NCI-H2227 treated with DMSO at 0.1 percent for 48 hours (cell line): ENCODE measurements at places on chromosomes 5 and 9.

GRCh38 chr5:95583992-95584391 lies 29.1 kb downstream of the ARSK start:
- no peak for DNase-seq

- no peak for DNase-seq
These were observed 14.7 kb downstream of the UBAC1 start for GRCh38 chr9:135946392-135946994.

- no peak for DNase-seq
These were observed 13.3 kb downstream of the TRIM7 start for GRCh38 chr5:181191526-181192336.

- DNase-seq = no peak
These were observed 559 bp downstream of the SLC38A9 start for GRCh38 chr5:55711507-55712022.

- no peak for DNase-seq
These were observed 176.0 kb downstream of the ZNF608 start for GRCh38 chr5:124570285-124571035.

DNA sequence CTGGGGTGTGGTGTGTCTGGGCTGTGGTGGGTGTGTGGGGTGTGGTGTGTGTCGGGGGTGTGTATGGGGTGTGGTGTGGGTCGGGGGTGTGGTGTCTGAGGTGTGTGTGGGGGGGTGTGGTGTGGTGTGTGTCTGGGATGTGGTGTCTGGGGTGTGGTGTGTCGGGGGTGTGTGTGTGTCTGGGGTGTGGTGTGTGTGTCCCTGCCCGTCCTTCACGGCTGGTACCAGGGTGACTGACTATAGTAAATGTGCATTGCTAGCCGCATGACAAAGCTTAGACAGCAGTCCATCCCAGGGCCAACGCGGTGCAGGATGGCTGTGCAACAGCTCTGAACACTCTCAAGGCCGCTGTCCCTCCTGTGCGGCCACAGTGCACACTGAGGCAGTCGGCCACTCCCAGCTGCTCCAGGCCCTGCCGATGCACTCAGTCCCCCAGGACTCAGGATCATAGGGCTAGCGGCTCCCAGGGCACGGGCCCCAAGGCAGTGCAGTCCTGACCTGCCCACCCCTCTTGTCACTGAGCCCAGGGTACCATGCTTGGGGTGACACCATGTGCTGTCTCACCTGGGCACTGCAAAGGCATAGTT lies 54.0 kb downstream of the SECISBP2 start:
- DNase-seq = no peak

GRCh38 chr5:111960476-111961215 lies 203.7 kb upstream of the NREP start:
- DNase-seq = no peak

DNA sequence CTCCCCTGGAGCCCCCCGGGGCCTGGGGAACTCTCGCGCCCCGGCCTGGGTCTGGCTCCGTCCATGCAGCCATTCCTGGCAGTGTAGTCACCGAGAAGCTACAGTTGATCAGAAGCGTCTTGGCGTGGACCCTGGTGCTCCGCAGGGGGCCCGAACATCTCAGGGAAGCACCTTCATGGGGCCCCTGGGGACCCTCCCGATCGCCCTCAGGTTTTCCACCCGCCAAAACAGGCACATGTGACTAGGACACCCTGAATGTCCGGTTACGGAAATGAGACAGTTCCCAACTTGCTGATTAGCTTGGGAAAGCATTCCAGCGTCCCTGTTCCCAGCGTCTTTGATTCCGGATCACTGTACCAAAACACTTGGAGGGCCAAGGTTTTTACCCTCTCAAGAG lies 472 bp downstream of the FBXO4 start:
- DNase-seq = peak; percentile 76

DNA sequence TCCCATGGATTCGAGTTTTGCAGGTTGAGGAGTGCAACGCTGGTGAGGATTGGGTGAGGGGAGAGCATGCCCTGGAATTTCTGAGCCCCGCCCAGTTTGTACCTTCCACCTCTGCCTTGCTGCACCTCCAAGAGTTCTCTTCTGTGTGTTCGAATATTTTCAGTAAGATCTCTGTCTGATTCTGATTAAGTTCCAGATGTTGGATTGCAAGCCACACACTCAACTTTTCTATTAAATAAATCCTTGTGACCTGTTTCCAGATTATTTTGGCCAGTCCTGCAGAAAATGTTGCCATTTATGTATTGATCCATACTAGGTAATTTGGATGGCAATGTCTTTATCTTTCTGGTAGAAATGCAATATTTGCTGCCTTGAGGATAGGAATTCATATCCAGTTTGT lies 54.1 kb downstream of the IL31RA start:
- DNase-seq = no peak

- DNase-seq = no peak
These were observed 9.2 kb upstream of the SLC12A7 start for GRCh38 chr5:1121044-1121443.

GRCh38 chr9:79667817-79668436 lies 96.2 kb downstream of the TLE4 start:
- DNase-seq = peak; percentile 58

DNA sequence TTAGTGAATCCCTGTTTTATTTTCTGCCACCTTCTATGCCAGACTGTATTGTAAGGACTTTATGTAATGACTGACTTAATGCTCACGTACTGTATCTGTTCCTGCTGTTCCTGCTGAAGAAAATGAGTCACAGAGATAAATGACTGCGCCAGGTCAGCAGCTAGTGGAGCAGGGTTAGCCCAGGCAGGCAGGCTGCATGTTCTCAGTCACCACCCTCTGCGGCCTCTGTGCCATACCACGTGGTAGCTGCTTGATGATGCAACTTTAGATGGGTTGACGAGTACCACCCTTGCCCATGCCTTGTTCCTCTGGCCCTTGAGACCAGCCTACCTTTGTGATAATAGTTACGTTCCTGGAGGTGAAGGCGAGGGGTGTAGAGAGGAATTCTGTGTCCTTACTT lies 161.9 kb downstream of the TRIO start:
- peak; percentile 48 for DNase-seq

GRCh38 chr9:133788819-133789717 lies 50.9 kb upstream of the SARDH start:
- DNase-seq = no peak

GRCh38 chr5:35598707-35599370 lies 18.8 kb upstream of the SPEF2 start:
- no peak for DNase-seq

DNA sequence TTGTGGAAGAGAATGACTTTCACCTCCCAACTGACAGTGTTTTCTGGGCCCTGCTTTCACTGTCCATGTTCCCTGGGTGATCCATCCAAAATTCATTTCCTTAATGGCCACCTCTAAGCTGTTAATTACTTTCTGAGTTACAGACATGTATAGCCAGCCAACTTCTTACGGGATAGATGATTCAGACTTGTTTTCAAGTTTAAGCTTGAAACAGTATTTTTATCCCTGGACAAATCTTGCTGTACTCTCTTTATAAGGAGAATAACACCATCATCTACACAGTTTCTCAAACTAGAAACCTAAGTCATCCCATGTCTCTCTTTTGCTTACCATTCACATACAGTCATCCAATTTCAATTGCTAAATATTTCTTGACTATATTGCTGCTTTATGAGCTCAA lies 6.9 kb downstream of the FAM174A start:
- DNase-seq = no peak

DNA sequence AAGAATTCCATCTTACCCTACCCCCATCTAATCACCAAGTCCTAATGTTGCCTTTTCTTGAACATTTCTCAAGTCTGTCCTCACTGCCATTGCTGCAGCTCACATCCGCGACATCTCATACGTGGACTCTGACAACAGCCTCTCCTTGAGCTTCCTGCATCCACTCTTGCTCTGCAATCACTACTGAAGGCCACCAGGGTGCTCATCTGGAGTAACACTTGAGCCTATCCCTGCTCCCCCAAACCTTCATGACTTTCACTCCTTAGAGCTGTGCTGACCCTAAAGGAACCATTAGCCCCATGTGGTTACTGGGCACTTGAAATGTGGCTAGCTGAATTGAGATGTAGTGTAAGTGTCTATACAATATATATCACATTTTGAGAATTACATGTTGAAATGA lies 46.4 kb upstream of the CTXN3 start:
- no peak for DNase-seq

DNA sequence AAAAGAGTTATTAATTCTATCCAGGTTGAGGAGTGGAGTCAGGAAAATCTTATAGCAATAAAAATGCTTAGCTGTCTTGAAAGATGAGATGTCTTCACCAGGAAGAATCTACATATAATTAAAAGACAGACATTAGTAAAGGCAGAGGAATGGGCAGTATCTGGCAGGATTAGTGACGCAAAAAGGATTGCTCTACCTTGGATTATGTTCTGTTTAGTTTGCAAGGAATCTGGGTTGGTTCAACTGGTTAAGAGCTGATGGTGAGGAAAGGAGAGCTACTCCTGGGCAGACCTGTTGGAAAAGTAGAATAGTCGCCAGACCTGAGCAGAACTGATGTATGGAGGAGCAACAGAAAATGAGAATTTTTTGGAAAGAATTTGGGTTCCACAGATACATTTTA lies 318.5 kb downstream of the ADGRV1 start:
- no peak for DNase-seq

DNA sequence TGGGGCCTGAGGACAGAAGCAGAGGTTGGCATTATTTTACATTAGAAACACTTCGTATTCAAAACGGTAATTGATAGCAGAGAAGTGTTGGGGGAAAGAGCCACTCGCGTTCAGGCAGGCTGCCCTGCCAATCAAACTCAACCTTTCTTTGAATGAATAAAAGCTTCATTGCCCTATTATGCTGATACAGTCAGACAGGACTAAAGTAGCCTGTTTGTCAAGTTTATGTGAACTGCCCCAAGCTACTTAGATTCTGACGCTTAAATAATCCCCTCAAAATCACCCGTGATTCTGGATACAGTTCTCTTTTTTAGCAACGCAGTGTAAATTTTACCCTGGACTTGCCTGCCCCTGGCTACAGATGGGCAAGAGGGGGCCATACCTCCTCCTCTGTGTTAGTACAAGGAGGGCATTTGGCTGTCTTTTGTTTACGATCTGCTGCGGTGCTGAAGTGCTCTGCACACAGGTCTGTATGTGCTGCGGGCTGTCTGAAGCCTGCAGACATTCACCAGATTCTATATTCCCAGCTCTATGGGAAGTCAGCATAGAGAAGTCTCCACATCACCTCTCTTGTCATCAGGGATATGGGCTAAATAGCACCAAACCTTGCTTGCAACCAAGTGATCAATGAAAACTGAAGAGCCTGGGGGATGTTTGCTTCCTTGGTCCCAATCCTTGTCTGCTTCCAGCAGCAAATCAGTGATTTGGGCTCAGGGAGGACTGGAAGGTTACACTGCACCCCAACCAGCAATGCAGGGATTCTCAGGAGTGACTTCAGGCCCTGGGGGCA lies 218.4 kb downstream of the EBF1 start:
- DNase-seq = no peak

- DNase-seq = no peak
These were observed 5.6 kb downstream of the GOLPH3 start for GRCh38 chr5:32168460-32169033.

DNA sequence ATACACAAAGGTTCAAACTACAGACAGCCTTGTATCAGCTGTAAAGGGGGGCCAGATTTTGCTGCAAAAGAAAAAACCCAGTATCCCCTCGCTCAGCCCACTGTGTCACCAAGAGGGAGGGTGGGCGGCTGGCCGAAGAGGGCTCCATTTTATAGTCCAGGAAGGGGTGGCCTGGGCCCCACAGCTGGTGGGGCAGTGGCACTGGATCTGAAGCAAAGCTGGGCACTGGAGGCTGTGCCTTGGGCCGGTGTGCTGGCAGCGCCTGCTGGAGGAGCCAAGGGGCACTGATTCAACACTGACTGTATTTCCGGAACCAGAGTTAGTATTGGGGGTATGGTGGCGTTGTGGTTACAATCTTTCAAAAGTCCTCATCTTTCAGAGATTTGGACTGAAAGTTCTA lies 9.1 kb downstream of the BRD3 start:
- no peak for DNase-seq

DNA sequence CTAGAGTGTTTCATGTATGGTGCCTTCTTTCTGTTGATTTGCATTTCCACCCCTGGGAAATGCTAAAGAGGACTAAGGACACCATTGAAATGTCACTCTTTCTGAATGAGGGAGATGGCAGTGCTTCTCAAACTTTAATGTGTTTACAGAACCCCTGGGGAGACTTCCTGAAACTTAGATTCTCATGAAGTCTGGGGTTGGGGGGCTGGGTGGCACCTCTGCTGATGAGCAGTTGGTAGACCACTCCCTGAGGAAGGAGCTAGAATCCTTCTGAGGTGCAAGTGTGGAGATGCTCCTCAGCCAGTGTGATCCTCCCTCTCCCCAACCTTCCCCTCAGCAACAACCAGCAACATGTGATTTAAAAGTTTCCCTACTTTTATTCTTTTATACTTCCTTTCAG lies 546.8 kb downstream of the LRRC70 start:
- DNase-seq = no peak

DNA sequence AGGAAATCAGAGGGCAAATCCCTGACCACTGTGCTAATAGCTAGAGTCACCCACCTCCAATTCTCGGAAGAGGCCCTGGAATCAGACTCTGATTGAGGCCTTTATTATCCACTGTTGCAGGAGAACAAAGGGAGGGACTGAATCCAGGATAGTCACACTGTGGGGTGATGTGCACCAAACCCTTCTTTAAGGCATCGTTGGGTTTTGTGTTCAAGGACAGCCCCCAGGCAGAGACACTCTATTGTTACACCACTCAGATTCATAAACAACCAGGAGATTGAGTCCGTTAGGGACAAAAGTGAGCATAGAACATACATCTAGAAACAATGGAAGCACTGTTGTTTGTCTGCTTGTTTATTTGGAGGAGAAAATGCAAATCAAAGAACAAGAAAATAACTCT lies 124.6 kb upstream of the TBCA start:
- no peak for DNase-seq

DNA sequence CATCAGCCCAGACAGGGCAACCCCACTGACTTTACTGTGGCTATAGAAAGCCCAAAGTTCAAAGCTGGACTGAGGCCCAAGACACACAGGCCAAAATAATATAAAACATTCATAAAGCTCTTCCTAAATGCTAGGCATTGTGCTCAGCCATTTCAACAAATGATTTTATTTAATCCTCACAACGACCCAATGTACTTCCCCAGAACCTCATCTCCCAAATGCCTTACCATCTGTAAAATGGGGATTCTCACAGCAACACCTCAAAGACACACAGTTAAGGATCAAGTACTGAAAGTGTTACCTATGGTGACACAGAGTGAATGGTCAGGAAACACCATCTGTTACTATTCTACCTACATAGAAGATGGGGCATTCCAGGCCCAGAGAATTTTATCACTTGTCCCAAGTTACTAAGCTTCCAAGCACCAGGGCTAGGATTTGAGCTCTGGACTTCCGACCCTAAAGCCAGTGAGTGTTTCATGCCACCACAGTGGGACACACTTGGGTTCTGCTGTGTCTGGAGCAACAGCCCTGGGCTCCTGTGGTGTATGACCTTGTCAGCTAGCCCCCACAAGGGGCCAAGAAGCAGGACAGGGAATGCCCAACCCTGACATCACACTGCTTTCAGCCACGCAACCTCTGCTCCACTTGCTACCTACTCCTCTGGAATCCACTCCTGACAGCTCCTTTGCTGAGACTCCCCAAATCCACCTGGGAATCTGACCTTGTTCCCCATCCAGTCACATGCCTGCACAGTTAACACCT lies 15.1 kb downstream of the SHB start:
- DNase-seq = no peak

- peak; percentile 41 for DNase-seq
These were observed 284.8 kb downstream of the CTNND2 start for GRCh38 chr5:11619339-11620024.

- DNase-seq = no peak
These were observed 23.0 kb downstream of the FRRS1L start for GRCh38 chr9:109143881-109144562.
